ENCODE measurements at places on chromosomes 7 and 10. TPM values are rescaled to one million over a fixed set of nuclear protein-coding genes. Genes with fewer than 3 reads are reported as not detected.

Gene LEP
- not detected for total RNA-seq

GRCh38 chr10:32049113-32049512 lies 7.1 kb downstream of the KIF5B start:
- no peak for DNase-seq

DNA sequence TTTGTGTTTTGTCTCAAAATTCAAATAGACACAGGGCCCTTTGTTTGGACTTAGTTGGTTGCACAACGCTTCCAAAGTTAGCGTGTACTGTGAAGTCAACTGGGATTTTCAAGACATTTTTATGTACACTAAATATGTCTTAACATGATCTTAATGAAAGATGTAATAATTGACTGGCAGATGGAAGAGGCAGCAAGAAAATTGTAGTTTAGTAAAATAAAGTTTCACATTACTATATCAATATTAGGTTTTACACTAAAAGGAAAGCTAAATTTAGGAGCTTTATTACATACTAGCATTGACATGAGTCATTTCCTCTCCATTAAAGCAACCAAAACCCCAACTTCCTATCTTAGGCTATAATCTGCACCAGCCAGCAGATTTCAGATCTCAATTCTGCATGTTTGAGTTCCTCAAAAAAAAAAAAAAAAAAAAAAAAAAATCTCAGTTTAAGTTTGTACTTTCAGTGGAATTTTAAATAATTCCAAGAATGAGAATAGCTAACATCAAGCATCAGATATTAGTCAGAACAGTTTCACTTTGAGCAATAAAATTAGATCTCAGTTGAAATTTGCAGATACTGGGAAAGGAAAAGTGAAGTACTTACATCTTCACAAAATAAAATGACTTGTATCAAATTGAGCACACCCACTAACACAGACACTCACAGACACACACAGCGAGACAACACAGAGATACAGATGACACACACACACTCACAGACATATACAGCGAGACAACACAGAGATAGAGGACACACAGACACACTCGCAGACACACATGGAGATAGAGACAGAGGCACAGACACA lies 346.6 kb upstream of the KLF6 start:
- DNase-seq, result no peak

GRCh38 chr10:58981846-58982245 lies 194.6 kb upstream of the PHYHIPL start:
- DNase-seq, result peak; percentile 60

- peak; percentile 39 for DNase-seq
Observed at GRCh38 chr10:129646973-129647372, 179.9 kb downstream of the MGMT start.

Gene ITIH5
- total RNA-seq, result 2.2 TPM

- peak; percentile 89 for DNase-seq
Observed at GRCh38 chr7:74138945-74139843, 35.0 kb upstream of the EIF4H start.

Gene OR2A5
- total RNA-seq, result not detected

Gene KCNH2
- total RNA-seq, result 14.7 TPM

GRCh38 chr7:152527610-152528032 lies 91.8 kb upstream of the KMT2C start:
- no peak for DNase-seq

Gene SAMD9L
- total RNA-seq, result not detected
